ENCODE measurements at places on chromosomes 1 and 21.

- DNase-seq: no peak
Measured at GRCh38 chr1:47991673-47992072, 5.5 kb downstream of the TRABD2B start.

DNA sequence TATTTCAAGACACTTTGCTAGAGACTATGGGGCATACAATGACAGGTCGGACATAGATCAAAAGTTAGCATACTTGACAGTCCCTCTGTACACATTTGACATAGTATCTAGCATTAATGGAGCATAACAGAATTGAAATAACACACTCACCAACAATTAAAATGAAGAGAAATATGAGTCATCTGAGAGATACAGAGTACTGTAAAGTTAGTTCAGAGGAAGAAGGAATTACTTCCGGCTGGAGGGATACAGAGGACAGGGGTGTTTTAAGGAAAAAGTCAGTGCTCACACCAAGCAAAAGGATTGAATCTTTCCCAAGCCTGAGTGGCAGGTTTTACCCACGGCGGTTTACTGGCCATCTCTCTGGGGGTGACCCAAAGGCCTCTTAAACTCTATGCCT, 2.4 kb downstream of the ZMYND12 start:
- DNase-seq: no peak

DNA sequence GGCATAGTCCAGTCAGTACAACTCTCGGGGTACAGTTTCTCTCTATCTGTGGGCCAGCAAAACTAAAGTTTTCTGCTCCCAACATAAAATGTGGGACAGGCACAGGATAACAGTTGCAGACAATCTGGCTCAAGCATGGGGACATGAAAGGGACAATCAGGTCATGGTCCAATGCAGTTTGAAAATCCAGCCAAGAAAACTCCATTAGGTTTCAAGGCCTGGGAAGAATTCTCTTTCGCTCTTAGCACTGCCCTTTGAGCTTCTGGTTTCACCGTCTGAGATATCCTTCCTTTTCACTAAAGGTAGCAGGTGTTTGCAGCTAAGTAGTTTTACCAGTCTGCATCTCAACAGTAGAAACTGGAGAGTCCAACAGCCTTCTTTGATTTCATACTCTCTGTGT, 21.1 kb upstream of the IL22RA1 start:
- no peak for DNase-seq

- DNase-seq: no peak
Measured at GRCh38 chr1:223201967-223202366, 58.9 kb upstream of the TLR5 start.

DNA sequence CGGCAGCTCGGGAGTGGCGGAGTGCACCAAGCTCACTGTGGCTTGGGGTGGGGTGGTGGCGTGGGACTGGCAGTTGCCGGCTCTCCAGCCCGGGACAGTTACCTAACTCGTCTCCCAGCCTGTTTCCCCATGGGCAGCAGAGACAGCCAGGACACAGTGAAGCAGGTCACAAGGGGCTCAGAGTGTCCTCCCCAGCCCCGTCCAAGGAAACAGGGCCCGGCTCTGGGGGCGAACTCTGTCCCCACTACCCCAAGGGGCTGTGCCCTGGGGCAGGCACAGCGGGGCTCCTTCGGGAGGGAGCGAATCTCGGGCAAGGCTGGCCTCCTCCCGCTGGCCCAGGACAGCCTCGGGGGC, 759 bp downstream of the GPR157 start:
- no peak for DNase-seq

- no peak for DNase-seq
Measured at GRCh38 chr1:16088351-16088911, 15.0 kb upstream of the FAM131C start.

DNA sequence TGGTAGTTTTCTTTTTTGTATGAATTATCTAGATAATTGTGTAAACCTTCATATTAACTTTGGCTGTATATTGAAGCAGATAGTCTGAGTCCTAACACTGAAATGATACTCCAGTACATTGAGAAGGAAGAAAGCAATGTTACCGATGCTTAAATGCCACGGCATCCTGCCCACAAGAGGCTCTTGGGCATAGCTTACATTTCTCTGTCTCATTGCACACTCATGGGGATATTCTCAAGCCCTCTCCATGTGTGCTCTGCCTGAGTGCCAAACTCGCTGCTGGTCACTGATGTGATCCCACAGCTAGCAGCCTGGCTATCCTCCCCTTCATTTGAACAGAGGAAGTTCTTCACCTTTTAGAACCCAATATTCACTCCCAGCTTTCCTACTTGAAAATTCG, 179.4 kb downstream of the TGFB2 start:
- no peak for DNase-seq

DNA sequence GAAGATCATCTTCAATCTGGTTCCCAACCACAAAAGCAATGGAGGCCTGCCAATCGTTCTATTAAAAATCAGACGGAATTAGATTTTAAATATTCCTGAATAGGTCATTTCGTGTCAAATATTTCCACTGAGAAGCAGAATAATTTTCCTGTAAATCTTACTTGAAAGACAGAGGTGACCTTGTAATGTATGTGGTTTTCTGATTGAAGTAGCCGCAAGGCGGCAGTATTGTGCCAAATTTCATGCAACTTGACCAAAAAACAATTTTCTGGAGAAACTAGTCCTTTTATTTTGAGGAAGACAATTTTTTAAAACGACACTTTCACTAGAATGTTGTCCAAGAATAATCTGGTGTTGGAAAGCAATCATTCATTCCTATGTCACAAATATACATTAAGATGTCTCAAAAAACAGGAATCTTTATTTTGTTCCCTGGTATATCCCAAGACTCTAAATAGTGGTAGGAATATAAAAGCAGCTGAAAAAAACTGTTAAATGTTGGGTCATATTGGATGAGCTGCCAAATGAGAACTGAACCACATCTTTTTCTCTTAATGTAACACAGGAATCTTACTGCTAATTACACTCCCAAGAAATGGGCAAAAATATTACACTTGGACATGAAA, 33.6 kb downstream of the SPAG17 start:
- DNase-seq: no peak

- DNase-seq: no peak
Measured at GRCh38 chr21:36610201-36610600, 88.7 kb upstream of the SIM2 start.

DNA sequence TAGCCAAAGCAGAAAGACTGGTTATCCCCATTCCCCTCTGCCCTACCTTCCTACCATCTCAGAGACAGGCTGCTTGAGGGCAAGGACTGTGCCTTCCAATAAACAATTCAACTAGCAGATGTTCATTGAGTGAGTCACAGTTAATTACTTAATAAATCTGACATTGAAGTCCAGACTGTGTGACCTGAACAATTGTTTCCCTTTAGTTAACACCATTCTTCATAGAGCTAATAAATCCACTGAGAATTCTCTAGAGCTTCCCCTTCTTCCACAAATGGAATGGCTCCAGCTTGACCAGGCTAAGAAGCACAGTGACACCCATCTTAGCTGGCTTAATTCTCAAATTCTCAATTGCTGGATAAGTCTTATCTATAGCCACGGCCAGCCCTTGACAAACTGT, 61.9 kb upstream of the GJA5 start:
- DNase-seq: no peak

- DNase-seq: no peak
Measured at GRCh38 chr21:42627527-42628289, 25.7 kb upstream of the PDE9A start.

DNA sequence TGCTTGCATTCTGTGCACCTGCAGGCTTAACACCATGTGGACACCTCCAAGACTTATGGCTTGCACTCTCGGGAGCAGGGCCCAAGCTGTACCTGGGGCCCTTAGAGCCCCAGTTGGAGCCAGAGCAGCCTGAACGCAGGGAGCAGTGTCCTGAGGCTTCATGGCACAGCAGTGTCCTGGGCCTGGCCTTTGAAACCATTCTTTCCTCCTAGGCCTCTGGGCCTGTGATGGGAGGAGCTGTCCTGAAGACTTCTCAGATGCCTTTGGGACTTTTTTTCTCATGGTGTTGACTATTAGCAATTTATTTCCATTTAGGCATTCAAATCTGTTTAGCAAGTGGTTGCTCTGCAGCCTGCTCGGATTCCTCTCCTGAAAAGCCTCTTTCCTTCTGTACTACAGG, 11.0 kb downstream of the RPTN start:
- DNase-seq: no peak

- no peak for DNase-seq
Measured at GRCh38 chr1:93904228-93904627, 5.0 kb downstream of the GCLM start.

- DNase-seq: no peak
Measured at GRCh38 chr1:108012553-108012952, 47.6 kb upstream of the VAV3 start.

- no peak for DNase-seq
Measured at GRCh38 chr1:79105500-79105899, 99.0 kb upstream of the ADGRL4 start.

- no peak for DNase-seq
Measured at GRCh38 chr21:26686278-26686677, 113.2 kb upstream of the CYYR1 start.

GRCh38 chr1:159076438-159077119, at the start of gene AIM2:
TSS of gene AIM2 (minus strand) at chr1:159076766. CDS start at chr1:159073499, 3,267 bp downstream.
- DNase-seq: no peak

GRCh38 chr1:188669728-188670382, 1807.8 kb downstream of the BRINP3 start:
- DNase-seq: no peak

DNA sequence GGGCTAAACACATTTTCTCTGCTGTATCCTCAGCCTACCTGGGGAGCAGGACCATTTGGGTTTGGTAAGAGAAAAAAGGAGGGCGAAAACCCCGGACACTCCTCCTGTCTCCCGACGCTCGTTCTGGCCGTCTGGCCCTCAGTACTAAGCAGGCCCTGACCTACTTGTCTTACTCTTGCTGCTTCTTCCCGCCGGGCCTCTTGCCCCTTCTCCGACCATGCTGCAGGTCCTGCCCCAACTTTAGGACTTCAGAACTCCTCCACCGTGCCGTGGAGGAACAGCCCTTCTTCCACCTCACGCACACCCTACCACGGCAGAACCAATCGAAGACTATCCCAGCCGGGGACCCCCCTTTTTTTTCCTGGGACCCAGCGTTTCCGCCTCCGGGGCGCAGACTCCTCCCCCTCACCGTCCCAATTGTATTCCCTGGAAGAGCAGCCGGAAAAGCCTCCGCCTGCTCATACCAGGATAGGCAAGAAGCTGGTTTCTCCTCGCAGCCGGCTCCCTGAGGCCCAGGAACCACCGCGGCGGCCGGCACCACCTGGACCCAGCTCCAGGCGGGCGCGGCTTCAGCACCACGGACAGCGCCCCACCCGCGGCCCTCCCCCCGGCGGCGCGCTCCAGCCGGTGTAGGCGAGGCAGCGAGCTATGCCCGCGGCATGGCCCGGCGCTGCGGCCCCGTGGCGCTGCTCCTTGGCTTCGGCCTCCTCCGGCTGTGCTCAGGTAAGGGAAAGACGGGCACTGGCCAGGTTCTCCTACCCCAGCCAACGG, at the start of gene CHRNB2:
TSS of gene CHRNB2 (plus strand) at position 393 of the 771 bp plus-strand sequence. CDS start at position 660, 267 bp downstream.
- DNase-seq: peak; percentile 54
